ENCODE measurements at places on chromosomes 16 and 17. TPM values are rescaled to one million over a fixed set of nuclear protein-coding genes. Genes with fewer than 3 reads are reported as not detected.

DNA sequence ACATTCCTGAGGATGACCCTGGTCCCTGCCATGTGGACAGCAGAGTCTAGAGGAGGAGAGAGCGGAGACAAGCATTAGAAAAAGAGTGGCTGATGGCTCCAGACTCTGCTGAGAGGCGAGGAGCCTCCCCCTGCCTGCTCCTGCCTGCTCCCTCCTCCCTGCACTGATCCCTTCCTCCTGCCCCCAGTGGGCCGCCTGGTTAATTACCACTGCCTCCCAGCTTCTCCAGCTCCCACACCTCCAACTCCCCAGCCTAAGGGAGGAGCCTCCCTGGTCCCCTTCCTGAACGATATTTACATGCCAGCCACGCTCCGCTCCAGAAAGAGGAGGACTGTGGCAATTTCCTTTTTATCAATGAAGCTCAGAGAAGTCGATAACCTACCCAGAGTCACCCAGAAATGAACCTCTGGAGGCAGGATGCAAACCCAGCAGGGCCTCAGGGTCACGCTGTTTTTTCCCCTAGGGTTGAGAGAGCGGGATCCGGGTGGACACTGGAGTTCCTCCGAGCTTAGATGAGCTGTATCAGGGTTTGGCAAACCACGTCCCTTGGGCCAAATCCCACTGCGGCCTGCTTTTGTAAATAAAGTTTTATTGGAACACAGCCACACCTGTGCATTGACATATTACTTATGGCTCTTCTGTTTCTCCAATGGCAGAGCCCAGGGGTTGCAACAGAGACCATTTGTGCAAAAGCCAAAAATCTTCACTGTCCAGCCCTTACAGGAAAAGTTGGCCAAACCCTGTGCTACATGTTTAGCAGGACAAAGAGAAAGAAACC is 27.1 kb upstream of the JPH3 start:
- no peak for DNase-seq

Gene HSF4
- total RNA-seq, result 5.8 TPM

GRCh38 chr17:44039829-44040635 is 25.3 kb upstream of the TMEM101 start:
- DNase-seq, result no peak

Gene TPPP3
- total RNA-seq, result 0.31 TPM

DNA sequence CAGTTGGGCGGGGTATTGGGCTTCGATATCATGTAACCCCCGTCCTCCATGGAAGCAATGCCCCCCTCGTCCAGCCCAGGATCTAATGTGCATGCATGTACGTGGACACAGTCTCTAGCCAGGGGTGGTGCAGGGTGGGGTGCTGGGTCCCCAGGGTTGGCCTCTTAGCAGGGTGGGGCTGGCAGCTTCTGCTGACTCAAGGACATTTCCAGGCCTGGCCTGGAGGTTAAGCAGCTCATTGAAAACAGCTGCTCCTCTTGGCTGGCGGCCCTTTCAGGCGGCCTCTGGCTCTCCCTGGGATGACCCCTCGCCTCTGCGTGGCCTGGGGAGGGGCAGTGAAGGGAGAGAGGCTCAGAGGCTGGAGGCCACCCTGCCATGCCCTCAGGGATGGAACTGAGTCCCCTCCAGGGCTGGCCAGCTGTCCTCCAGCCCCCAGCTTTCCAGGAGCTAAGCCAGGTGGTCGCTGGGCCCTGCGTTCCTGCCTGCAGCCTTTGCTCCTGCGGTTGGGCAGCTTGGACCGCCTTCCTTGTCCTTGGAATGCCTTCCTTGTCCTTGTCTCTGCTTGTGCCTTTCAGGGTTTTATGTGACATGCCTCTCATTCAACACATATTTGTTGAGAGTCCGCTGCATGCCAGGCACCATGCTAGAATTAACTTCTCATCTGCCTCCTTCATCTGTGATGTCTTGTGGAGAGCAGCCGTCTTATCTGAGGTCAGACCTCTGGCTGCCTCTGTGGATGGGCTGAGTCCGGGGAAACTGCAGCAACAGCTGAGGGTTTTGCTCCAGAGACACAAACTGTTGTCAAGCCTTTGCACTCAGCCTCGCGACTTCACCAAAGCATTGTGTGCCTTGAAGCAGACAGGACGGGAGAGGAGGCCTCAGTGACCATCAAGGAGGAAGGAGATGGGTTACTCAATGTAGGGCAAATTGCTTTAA is 26.6 kb downstream of the MRC2 start:
- DNase-seq, result peak; percentile 42

DNA sequence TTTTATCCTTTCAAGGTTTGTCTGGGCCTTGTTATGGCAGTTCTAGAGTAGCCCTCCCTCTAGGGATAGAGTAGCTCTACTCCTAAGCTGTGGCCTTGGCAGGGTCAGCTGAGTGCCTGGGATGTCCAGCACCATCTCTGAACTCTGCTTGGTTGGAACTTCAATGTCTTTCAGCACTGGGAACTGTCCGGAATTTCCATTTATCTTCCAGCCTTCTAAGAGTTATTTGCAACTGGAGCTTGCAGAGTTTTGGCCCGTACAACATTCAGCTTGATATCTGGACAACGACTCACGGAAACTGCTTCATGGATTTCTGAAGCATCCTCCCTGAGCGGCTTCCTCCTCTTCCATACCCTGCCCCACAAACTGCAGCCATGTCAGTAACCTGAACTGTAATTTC is 22.9 kb downstream of the MMD start:
- peak; percentile 21 for DNase-seq

Gene CHST4
- 0.55 TPM for total RNA-seq

DNA sequence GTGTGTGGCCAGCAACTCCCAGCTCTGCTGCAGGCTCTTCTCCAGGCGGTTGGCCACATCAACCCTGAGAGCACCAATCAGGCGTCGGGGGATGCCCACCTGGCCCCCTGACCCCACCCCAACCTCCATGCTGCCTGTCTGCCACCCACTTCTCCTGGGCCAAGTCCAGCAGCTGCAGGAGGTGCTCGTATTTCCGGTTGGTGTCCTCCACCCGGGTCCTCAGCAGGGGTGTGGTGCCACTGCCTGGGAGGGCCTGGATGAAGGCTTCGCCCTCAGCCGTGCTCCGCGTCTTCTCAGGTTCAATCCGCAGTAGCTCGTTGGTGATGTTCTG is 44.6 kb downstream of the UBN1 start:
- DNase-seq, result peak; percentile 51

GRCh38 chr17:43453331-43453812 is 30.4 kb upstream of the DHX8 start:
- DNase-seq, result no peak

DNA sequence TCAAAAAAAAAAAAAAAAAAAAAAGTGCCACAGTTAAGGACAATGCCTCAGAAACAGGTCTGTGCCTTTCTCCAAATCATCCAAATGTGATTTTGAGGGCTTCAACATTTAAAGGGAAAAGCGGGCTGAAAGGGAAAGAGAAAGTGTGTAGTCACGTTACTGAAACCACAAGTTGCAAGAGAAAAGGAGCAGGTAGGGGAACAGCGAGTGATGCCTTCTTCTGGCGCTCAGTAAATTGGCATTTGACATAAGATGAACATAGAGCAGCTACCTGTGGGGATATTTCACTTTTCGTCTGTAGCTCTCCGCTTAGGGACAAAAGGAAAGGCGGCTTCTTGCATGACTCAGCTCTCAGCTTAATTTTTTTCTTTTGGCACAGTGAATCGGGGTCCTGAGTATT is 11.1 kb downstream of the CMTM2 start:
- peak; percentile 22 for DNase-seq

Gene GSPT1
- total RNA-seq, result 161 TPM

- DNase-seq, result no peak
These were observed 9.3 kb downstream of the RIPOR1 start for GRCh38 chr16:67537636-67538591.

Gene SEPTIN1
- total RNA-seq, result not detected

DNA sequence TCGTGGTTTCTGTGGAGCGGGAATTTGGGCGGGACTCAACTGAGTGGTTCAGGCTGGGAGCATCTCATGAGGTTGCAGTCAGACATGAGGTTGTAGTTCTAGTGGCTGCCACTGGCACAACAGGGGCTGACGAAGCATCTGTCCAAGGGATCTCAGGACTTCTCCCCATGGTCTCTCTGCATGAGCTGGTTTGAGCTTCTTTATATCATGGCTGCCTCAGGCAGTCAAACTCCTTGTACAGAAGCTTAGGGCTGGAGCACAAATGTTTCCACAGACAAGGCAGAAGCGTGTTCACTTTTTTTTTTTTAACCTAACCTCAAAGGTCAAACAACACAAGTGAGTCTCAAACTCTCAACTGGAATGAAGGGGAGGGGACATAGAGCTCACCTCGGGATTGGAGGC is 243.3 kb downstream of the MSI2 start:
- peak; percentile 47 for DNase-seq

DNA sequence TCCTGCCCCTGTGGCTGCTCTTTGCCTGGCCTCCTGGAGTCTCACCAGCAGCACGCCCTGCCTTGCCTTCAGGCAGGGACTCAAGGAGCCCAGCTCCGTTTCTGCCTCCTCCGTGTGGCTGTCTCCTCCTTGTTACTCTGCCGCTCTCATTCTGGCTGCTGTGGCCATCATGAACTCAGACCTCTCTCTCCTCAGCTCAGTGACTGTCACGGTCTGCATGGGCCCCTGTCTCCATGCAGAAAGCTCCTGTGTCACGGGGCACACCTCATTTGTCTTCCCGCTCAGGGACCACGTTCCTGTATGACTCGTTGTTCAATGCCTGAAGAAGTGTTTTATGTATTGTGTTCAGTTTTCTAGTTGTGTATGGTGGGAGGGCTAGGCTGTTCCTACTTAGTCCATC is 25.3 kb downstream of the RPTOR start:
- DNase-seq, result no peak

Gene AOC3
- total RNA-seq, result 0.41 TPM

GRCh38 chr16:81457326-81458133 is 12.9 kb downstream of the CMIP start:
- DNase-seq, result peak; percentile 72

Gene PPP4C
- 185 TPM for total RNA-seq

Gene HCRT
- total RNA-seq, result not detected

GRCh38 chr17:39622380-39623006 is 4.3 kb upstream of the PPP1R1B start:
- DNase-seq, result no peak

DNA sequence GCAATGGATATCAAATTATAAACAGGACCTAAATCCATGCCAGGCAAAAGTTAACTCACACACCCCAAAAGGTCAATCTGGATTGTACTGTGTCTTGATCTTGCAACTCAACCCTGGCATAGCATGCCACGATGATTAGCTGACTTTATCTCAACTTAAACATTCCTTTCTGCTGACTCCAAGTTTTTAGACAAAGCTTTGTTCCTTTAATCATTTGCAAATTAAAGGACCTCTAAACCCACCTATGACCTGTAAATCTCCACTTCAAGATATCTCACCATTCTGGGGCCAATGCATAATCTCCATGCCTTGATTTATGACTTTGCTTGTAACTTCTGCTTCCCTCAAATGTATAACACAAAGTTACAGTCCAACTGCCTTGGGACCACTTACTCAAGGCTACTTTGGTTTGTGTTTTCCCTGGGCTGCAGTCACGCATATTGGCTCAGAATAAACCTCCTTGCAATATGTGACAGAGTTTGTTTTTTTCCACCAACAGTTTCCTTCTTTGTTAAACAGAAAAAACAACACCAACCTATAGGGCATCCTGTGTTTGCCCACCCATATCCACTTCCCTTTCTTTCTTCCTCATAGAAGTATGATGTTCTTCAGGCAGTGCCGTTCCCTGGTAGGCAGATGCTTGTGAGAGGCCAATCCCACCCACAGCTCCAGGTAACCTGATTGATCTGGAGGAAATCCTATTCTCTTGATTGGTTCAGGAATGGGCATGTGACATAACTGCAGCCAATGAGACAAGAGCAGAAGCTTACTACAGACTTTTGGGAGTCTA is 390.6 kb upstream of the ERCC4 start:
- peak; percentile 6 for DNase-seq
